ENCODE measurements at places on chromosomes 2 and 18. TPM values are rescaled to one million over a fixed set of nuclear protein-coding genes. Genes with fewer than 3 reads are reported as not detected.

DNA sequence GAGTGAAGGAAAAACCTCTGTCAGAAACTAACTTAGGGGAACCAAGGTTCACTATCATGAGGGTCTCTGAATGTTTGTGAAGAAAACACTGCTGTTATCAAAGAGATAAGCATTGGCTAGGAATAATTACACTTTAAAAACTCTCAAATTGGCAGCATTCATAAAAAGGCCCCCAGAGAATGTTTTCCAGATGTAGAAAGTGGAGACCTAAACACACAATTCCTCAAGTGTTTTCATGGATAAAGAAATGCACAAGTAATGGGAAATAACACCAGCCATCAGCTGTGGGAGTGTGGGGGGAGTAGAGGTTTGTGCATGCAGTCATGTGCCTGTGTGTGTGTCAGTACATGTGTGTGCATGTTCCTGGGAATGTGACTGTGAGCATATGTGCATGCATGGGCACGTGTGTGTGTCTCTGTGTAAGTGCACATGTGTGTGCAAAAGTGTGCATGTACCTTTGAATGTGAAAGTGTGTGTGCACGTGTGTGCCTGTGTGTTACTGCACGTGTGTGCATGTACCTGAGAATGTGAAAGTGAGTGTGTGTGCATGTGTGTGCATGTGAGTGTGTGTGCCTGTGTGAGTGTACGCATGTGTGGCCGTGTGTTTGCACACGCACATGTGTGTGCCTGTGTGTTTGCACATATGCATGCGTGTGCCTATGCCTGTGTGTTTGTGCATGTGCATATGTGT is 854.3 kb upstream of the SALL3 start:
- no peak for DNase-seq

GRCh38 chr2:169105476-169105875 is 36.1 kb downstream of the DHRS9 start:
- no peak for DNase-seq

GRCh38 chr2:167187978-167188967 is 300.0 kb downstream of the XIRP2 start:
- DNase-seq = no peak

DNA sequence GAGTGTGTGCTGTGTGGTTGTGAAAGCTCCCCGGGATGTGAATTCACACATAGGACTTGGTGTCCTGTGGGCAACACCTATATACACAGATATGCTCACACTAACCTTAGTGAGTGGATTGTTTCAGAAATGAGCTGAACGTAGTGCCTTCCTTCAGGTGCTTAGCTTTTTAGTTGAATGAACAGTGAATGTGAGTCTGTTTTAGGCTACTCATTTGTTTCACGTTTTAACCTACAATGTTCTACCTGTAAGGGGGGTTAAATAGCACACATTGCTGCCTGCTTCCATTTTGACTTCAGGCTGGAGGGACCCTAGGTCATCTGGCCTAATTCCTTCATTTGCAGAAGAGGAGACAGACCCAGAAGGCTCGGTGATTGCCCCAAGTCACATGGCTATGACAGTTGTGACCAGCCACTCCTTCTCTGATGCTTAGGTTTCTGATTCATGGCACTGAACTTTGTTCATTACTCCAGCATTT is 1.0 kb downstream of the PLEK start:
- no peak for DNase-seq

- no peak for DNase-seq
These were observed 1.8 kb downstream of the ZFP36L2 start for GRCh38 chr2:43224571-43225092.

GRCh38 chr2:113918229-113918628 is 28.3 kb downstream of the ACTR3 start:
- no peak for DNase-seq

DNA sequence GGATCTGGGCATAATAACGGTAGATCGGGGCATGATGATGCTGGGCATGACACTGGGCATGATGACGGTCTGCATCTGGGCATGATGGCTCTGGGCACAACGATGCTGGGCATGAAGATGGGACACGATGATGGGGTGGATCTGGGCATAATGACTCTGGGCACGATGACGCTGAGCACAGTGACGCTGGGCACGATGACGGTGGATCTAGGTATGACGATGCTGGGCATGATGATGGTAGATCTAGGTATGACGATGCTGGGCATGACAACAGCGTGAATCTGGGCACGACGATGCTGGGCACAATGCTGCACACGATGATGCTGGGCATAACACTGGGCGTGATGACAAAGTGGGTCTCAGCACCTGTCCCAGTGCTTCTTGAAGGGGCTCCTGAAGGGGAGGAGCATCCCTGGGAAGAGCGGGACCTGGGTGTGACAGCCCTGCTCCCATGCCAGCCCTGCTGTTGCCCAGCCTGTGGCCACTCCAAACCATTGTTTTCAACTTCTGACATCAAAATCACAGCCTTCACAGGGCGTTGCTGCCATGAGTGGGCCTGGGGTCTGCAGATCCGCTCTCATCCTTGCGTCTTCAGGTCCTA is 30.4 kb upstream of the ALLC start:
- DNase-seq = no peak

GRCh38 chr2:179233083-179233490 is 31.5 kb downstream of the SESTD1 start:
- DNase-seq = no peak

GRCh38 chr2:123380370-123380935 is 644.6 kb upstream of the CNTNAP5 start:
- DNase-seq = no peak

DNA sequence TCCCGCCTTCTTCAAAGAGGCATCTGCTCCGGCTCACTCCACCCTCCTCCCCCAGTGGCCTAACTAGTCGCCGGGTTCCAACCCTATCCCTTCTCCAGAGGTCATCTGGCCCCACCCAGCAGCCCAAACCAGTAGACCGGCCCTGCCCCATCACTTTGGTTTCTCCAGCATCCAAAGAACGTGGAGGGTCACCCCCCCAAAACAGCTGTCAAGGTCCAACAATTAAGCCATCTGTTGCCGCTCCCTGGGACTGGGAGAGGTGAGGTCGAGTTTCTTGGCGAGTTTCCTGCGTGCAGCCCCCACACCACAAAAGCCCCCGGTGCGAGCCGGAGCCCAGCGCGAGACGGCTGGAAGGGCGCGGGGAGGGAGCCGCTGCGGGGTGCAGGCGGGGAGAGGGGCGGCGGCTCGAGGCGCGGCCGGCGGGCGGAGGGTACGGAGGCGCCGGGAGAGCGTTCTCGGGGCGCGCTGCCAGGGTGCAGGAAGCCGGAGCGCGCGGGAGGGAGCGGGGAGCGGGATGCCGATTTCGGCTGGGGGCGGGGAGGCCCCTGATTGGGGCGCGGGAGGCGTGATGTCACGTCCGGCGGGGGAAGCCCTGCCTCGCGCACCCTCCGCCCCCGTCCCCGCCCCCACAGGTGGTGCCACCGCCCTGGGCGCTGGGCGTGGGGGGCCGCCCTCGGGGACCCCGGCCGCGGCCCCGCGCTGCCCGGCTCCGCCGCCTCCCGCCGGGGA is 571 bp upstream of the GPC1 start:
- peak; percentile 99 for DNase-seq

DNA sequence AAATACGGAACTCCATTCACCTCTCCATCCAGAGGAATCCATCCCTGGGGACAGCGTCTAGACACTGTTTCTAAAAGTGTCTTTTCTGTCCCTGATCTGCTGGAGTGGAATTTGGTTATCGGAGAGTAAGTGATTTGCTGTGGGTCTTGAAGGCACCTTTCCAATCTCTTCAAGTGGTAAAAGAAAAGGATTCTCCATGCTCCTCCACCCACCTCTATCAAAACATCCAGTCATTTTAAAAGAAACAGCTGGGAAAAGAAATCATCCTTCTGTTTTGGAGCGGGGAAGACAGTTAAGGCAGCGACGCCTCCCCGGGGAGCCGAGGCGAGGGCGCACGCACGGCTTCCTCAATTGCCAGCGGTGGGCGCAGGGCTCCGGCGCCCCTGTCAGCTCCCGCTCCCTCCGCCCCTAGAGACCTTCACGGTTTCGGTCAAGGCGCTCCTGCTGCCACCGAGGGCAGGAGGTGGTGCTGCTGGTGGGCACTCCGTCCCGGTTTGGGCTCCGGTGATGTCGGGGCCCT is 547 bp downstream of the SLC35F5 start:
- DNase-seq = no peak

GRCh38 chr2:3257166-3257565 is 120.5 kb downstream of the EIPR1 start:
- no peak for DNase-seq

GRCh38 chr18:72692595-72692994 is 148.5 kb upstream of the CBLN2 start:
- DNase-seq = no peak

DNA sequence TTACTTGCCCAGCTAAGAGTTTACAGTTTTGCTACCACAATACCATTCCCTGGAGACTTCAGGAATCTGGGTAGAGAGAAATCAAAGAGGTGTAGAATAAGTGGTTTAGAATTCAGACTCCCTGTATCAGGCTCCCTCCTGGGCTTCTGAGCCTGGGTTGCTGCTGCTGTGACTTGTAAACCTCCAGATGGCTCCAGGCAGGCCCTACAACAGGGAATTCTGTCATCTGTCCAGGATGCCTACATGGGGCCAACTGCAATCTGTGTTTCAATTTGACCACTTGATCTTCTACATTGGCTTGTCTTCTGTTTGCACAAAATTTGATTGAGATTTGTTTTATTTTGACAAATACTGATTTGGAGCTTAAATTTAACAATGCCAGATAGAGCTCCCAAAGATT is 183.9 kb downstream of the RAD51AP2 start:
- no peak for DNase-seq

DNA sequence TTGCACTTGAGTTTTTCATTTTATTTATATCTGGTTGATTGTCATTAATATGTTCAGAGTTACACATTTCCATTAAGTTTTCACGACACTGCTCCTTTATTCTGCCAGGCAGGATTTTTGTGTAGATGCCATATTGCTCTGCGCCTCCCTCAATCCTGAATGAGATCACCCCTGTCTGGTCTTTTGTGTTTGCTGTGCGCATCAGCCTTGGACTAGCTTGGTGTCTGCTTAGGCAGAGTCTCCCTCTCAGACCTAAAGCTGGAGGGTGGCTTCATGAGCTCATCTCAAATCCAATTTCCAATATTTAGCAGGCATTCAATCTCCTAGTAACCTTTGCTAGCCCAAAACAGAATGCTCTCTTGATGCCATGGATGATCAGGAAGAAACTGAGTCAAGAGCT is 137.4 kb downstream of the SMAD7 start:
- no peak for DNase-seq

DNA sequence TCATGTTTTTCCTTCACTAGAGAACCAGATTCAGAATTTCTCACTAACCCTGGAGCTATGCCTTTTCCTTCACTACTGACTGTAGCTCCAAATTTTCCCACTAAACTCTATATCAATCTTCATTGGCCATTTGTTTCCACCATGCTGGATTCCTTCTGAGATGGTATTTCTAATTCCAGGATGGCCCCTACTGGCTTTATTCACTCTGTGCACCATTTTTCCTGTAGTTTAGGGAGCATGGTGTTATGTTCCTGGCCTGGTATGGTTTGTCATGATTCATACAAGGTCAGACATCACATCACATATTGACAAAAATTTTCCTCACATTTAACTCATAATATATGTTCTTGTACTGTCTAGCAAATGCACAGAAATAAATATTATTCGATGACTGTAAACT is 229.2 kb upstream of the TFPI start:
- DNase-seq = no peak

GRCh38 chr2:147373800-147374422 is 470.9 kb upstream of the ACVR2A start:
- no peak for DNase-seq

DNA sequence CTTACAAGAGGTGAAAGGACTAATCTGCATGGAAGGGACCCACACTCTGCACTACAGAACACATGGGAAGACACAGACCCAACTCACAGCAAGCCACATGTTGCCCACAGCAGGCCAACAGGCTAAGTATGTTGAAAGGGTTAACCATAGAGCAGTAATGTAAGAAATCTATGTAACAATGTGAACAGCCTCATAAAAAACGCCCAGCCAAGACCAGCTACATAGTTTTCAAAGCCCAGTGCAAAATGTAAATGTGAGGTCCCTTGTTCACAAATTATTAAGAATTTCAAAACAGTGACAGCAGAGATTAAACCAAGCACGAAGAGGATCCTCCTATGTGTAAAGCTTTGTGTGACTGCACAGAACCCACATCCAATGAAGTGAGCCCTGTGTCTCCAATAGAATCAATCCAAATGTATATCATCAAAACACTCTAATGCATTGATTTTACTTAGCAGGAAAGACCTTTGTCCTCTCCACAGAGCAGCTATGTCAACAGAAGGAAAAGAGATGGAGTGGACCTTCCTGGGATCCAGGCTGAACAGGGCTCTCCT is 210.1 kb downstream of the AGPS start:
- DNase-seq = no peak

- no peak for DNase-seq
These were observed 234.8 kb downstream of the NDUFA10 start for GRCh38 chr2:239790313-239790712.

- DNase-seq = no peak
These were observed 15.9 kb downstream of the CAPG start for GRCh38 chr2:85394261-85394681.

The LAMA1 gene
- total RNA-seq = not detected

The GALNT14 gene
- total RNA-seq = 3.1 TPM

The RAPGEF4 gene
- total RNA-seq = not detected

The PSMD14 gene
- total RNA-seq = 58.8 TPM

The KANSL3 gene
- total RNA-seq = 52.0 TPM

The SERPINB7 gene
- 4.2 TPM for total RNA-seq

The ACAA2 gene
- 37.7 TPM for total RNA-seq

The M1AP gene
- 7.7 TPM for total RNA-seq

The REG3A gene
- not detected for total RNA-seq

The TMEM169 gene
- total RNA-seq = 0.58 TPM

The TWIST2 gene
- total RNA-seq = 5.0 TPM
